ENCODE measurements at places on chromosomes 3 and 15. TPM values are rescaled to one million over a fixed set of nuclear protein-coding genes. Genes with fewer than 3 reads are reported as not detected.

DNA sequence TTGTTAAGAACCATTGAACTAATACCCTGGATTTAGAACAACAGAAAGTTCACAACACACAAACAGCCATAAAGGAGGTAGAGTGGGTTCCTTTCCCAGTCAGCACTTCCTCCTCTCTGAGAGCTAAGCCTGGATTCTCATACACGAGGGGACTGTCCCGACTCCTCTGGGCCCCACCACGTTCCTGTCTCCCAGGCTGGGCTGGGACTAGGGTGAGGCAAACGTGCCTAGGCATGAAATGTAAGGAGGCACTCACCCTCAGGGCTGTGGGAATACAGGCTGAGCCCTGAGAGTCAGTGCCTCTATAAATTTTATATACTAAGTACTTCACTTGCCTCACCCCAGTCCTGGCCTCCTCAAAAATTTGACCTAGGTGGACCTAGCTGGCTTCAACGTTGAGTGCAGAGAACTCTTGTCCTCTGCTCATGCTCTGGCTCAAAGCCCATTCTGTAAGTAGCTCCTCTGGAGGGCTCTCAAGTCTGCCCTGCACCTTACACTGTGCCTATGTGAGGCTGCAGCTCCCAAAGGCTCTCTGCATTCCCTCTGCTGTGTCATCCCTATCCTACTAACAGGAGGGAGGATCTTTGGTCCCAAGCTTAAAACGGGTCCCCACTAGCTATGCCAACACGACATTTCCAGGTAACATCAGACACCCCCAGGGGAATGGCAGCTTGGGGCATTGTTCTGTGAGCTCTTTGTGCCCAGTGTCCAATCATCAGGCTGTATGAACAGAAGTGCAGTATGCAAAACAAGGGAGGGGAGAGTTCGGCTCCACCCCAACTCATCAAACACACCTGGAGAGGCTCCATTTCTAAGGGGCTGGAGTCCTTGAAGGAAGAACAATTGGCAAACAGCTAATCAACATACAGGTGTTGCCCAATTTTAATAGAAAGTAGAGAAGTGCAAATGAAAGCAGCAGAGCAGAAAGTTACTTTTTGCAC, 233.2 kb downstream of the RPLP1 start:
- no peak for DNase-seq

GRCh38 chr3:71104121-71104541, 479.4 kb downstream of the FOXP1 start:
- DNase-seq, result no peak

DNA sequence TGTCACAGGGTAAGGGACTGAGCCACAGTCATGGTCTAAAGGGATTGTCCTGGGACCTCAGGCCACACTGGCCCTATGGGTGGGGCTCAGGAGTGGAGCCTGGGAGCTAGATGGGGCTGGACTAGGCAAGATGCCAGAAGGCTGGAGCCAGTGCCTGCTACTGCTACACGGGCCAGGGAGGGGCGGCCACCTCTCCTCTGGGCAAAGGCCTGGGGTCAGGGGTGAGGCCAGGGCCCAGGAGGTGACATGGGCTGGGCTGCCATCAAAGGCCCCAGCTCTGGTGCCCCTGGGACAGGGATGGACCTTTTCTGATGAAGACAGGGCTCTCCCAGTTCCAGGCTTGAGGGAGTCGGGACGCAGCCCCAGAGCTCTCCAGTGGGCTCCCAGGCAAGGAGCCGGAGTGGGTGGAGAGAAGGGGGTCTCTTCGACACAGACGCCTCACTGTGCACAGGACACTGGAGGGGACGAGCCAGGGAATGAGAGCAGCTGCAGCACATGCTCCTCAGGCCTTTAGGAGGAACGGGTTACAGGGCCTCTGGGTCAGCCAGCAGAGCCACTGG, 62.1 kb upstream of the IQSEC1 start:
- DNase-seq, result no peak

DNA sequence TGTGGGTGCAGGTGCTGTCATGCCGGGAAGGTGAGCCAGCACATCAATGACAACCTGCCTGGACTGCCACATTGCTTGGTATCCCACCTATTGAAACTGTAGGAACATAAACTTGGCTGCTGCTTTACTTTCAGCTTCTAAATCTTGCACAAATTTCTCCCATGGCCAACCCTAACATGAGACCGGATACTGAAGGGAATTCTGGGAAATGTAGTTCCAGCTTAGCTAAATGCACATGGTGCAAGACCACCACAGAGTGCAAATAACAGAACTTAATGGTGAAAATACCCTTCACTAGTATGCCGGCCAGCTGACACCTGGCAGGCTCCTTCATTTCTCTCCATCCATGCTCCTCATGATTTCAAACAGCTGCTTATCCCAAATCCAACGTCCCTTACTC, 247.4 kb downstream of the ARRDC4 start:
- DNase-seq, result no peak

Gene ALDH1A3
- total RNA-seq, result 17.6 TPM

Gene MKRN2OS
- total RNA-seq, result not detected

Gene COPS2
- total RNA-seq, result 72.6 TPM

Gene CORO2B
- total RNA-seq, result 0.43 TPM

Gene CACNA2D2
- 0.22 TPM for total RNA-seq

Data from A172 (cell line).